ENCODE measurements at places on chromosomes 11 and 22. TPM values are rescaled to one million over a fixed set of nuclear protein-coding genes. Genes with fewer than 3 reads are reported as not detected.

The GLYAT gene
- total RNA-seq: not detected

DNA sequence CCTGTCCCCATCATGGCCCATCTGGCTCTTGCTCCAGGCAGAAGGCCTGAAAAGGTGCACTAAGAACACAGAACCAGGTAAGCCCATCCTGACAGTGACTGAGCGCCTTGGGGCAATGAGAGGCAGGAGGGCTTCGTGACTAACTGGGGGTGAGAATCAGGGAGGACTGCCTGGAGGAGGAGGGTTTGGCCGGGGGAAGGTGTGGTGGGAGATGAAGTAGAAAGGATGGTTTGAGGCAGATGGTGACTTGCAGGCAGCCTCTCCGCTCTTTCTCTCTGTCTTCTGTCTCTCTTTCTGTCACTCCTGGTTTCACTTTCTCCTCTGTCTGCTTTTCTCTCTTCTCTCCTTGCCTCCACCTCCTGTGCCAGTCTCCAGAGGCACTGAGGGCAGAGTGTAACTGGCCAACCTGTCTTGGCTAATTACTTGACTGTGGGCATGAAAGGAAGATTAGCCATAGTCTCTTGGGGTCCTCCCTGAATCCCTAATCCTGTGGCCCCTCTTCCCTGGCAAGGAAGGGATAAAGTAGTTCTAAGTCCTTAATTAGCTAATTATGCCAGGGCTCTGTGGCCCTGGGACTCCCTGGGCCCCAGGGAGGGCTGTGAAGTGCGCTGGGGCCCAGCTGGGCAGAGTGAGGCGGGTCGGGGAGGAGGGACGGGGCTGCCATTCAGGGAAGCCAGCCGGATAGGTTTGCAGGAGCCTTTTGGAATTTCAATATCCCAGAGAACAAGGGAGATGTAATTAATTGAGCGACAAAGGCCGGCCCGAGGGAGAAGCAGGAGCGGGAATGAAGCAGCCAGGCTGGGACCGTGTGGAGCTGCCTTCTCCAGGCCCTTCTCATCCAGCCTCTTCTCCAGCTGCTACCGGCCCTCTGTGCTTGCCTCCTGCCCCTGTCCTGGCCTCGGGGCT is 61.1 kb downstream of the CACNA1I start:
- no peak for DNase-seq

The SEC14L6 gene
- total RNA-seq: 0.13 TPM

The MAPK8IP1 gene
- total RNA-seq: 6.5 TPM

GRCh38 chr11:111846063-111846462 is 25.3 kb downstream of the ALG9 start:
- no peak for DNase-seq

GRCh38 chr11:96334219-96334618 is 8.8 kb downstream of the MAML2 start:
- no peak for DNase-seq

- DNase-seq: no peak
These were observed 18.4 kb downstream of the OR2AT4 start for GRCh38 chr11:75078233-75078632.

The MIOX gene
- total RNA-seq: not detected

GRCh38 chr22:27260087-27260698 is 541.4 kb downstream of the MN1 start:
- no peak for DNase-seq

DNA sequence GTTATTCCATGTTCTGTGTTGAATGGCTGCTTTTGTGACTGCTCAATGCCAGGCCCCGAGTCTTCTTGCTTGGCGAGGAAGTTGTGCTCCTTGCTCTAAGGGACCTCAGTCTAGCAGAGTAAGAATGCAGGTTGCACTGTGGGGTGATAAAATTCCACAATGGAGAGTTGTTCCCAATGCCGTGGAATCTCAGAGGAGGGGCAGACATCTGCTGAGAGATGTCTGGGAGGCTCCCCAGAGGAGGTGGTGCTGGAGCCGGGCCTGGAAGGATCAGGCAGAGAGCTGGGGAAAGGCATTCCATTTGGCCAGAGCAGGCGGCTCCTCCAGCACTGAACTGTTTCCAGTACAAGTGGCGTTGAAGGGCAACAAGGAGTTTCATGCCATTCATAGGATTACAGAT is 55.2 kb downstream of the ST3GAL4 start:
- no peak for DNase-seq

GRCh38 chr22:22099833-22100812 is 117.5 kb upstream of the TOP3B start:
- DNase-seq: no peak

- no peak for DNase-seq
These were observed 42.5 kb downstream of the CABIN1 start for GRCh38 chr22:24053481-24054226.

The UCP3 gene
- 2.6 TPM for total RNA-seq
